ENCODE measurements at places on chromosomes 5 and 9.

- no peak for DNase-seq
Observed at GRCh38 chr5:130171699-130172098, 267.4 kb downstream of the CHSY3 start.

GRCh38 chr5:100654895-100655294 is 119.7 kb downstream of the FAM174A start:
- no peak for DNase-seq

- no peak for DNase-seq
Observed at GRCh38 chr9:120362446-120362845, 217.5 kb downstream of the CDK5RAP2 start.

GRCh38 chr5:171512397-171512796 is 93.0 kb downstream of the FGF18 start:
- no peak for DNase-seq

- DNase-seq = no peak
Observed at GRCh38 chr5:66002415-66002814, 76.0 kb downstream of the ERBIN start.

GRCh38 chr5:91532281-91532680 is 149.2 kb upstream of the ARRDC3 start:
- DNase-seq = no peak

DNA sequence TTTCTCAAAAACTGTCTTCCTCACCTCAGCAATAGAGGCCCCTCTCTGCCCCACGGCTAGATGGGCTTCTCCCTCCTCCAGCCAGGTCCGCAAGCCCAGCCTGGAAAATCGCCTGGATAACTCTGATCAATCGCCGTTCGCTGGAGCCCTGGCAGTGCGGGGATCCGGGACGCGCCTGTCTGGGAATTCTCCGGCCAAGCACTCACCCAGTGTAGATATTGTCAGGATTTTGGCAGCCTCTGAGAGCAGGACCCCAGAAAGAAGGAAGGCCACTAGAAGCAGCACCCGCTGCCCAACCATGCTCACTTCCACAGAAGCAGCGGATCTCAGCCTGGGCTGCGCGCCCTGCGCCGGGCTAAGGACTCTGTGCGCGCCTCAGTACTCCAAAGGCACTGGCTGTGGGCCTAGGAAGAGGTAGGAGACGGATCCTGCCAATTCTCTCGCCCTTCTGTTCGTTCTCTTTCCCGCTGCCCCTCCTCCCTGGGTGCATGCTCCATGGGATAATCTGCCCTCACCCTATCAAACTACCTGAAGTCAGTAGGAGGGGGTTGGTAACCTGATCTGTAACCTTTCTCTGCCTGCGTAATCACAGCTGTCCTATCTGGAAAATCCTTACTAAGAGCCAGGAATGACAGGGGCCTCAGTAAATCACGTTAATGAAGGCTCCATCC is at the start of gene UGT3A1:
Gene UGT3A1 (minus strand): TSS at position 450 of the 671 bp plus-strand sequence. CDS start 150 bp downstream, at position 300.
- DNase-seq = no peak

DNA sequence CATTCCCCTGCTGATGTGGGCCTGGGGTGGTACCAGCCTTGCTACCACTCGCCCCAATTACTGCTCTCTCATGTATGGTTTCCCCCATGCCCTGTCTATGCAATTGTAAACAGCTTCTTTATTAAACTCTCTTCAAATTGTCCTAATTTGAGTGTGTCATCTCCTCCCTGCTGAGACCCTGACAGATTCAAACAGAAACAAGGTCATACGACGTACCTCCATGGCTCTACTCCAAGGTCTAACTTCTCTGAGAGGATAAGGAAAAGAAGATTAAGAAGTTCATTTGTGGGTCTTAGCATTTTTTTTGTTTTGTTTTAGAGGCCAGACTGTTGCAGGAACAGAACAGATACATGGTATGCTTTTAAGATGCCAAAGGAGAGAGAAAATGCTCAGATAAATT is 38.0 kb downstream of the ABITRAM start:
- no peak for DNase-seq
